ENCODE measurements at places on chromosomes 3 and 15. TPM values are rescaled to one million over a fixed set of nuclear protein-coding genes. Genes with fewer than 3 reads are reported as not detected.

The XCR1 gene
- not detected for total RNA-seq

The NUSAP1 gene
- total RNA-seq: 21.3 TPM

The NUDT16 gene
- 11.5 TPM for total RNA-seq

The SGO1 gene
- 14.5 TPM for total RNA-seq

The FGD5 gene
- total RNA-seq: 0.18 TPM

The THOC7 gene
- total RNA-seq: 44.9 TPM

The ATP8B4 gene
- 0.99 TPM for total RNA-seq

The THRB gene
- 8.7 TPM for total RNA-seq

The PLSCR4 gene
- 28.3 TPM for total RNA-seq

The CHST2 gene
- total RNA-seq: 5.0 TPM

The RYR3 gene
- total RNA-seq: under 0.01 TPM

The DOCK3 gene
- 0.36 TPM for total RNA-seq

Data from fibroblast of the aortic adventitia (primary cell).